ENCODE measurements at places on chromosomes 6 and 20.
A peak's percentile ranks its signal among the peaks of the same experiment; 100 is the strongest.

DNA sequence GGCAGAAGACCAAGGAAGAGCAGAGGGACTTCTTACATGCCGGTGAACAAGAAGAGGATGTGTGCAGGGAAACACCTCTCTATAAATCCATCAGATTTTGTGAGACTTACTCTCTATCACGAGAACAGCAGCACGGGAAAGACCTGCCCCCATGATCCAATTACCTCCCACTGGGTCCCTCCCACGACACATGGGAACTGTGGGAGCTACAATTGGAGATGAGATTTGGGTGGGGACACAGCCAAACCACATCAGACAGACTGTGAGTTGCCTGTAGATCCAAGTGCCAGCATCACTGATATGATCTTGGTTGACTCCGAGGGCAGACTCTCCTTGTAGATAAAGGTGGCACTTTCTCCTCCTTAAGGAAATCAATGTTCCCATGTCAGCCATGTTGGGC, 414.8 kb upstream of the JARID2 start:
- no peak for DNase-seq

GRCh38 chr6:109853951-109854350, 124.2 kb upstream of the GPR6 start:
- DNase-seq = no peak

GRCh38 chr6:8325743-8326142, 109.6 kb downstream of the SLC35B3 start:
- DNase-seq = no peak

DNA sequence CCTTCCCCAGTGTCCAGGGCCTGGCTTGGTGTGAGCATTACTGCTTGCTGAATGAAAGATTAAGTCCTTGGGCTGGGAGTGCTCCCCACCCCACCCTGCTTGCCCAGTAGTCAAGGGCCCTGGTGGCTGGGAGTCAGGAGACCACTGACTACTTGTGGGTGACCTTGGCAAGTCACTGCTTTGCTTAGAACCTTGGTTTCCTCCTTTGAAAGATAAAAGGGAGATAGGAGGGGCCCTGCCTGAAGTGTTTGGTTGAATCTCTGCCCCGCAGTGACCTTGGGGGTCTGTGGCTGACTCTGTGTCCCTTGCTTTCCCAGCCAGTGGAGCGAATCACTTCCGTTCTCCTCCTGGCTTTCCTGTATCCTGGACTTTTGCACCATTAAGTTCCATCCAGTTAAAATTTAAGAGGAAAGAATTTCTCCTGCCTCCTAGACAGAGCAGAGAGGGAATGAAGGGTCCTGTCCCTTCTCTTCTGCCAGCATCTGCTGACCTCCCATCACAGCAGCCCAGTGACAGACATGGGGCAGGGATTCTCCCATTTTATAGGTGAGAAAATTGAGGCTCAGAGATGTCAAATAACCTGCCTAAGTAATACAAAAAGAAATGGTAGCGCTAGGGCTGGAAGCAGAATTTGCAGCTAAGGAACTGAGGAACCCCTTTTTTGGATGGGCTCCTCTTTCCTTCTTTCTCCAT, 3.5 kb upstream of the EPB41L1 start:
- no peak for DNase-seq

DNA sequence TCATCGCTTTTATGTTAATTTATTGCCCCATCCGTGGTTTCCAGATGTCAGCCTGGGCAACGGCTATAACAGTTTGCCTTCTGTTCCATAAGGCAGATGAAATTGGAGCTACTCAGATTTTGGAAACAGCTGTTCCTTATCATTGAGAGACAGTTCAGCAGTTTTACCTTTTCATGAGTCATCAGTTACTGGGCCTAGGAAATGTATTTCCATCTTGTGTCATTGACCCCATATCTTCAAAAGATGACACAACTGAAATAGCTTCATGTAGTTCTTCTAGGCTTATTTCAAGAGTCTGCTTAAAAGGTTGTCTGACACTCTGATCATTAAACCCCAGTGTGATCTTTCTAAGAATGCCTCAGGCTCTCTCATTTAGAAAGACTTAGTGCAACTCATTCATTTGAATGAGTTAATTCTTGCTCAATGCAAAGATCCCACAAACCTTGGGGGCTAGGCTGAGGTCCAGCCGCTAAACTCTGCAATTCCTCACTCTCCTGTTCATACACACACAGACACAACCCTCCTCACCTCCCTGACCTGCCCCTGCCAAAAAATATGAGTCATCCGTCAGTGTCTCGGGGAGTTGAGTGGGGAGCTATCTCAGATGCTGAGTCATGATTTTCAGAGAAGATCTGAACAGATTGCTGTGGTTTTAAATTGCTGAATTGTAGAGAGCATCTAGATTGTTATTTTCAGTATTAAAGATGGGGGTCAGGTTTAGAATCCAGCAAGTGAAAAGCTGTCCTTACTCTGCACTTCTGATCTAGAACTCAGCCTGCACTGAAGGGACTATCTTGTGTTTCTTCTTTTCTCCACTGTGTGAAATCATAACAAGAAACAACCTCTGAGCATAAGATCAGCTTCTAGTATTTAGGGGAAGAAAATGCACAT, 61.8 kb downstream of the RPP40 start:
- DNase-seq = no peak

DNA sequence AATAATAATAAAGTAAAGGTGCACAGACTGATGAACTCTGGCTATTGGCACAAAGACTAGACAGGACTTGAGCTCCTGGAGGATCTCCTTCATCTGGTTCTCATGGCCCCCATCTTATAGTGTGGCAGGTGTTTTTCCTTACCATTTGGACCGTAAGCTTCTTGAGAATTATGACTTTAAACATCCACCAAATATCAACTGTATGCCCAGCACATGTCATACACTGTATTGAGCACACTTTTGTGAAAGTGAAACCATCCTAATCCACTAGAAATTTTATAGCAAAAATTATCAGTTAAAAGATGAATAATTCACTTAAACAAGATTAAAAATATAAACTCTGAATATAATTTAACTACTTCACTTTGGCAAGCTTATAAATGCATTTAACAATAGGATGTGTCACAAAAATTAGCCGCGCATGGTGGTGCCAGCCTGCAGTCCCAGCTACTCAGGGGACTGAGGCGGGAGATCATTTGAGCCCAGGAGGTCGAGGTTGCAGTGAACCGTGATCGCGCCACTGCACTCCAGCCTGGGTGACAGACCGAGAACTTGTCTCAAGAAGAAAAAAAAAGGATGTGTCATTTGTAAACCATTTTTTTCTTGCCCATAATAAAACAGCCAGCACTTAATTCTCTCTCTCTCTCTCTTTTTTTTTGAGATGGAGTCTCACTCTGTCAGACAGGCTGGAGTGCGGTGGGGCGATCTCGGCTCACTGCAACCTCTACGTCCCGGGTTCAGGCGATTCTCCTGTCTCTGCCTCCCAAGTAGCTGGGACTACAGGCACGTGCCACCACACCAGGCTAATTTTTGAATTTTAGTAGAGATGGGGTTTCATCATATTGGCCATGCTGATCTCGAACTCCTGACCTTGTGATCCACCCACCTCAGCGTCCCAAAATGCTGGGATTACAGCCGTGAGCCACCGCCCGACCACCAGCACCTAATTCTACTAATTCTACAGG, 9.1 kb downstream of the HIVEP2 start:
- no peak for DNase-seq

- DNase-seq = no peak
These were observed at the start of gene ACSS2 for GRCh38 chr20:34876406-34877282. Gene ACSS2, plus strand, starts transcription at chr20:34876612. Its CDS starts 34 bp downstream, at chr20:34876646.

GRCh38 chr6:11891547-11891946, 112.9 kb upstream of the ADTRP start:
- DNase-seq = no peak

GRCh38 chr20:43583982-43584432, 6.7 kb upstream of the IFT52 start:
- DNase-seq = no peak

GRCh38 chr6:169933839-169934698, 182.6 kb downstream of the ERMARD start:
- DNase-seq = no peak

- no peak for DNase-seq
These were observed 103.6 kb upstream of the CNKSR3 start for GRCh38 chr6:154614101-154614500.

GRCh38 chr6:52059821-52060220, 27.6 kb downstream of the PKHD1 start:
- no peak for DNase-seq

DNA sequence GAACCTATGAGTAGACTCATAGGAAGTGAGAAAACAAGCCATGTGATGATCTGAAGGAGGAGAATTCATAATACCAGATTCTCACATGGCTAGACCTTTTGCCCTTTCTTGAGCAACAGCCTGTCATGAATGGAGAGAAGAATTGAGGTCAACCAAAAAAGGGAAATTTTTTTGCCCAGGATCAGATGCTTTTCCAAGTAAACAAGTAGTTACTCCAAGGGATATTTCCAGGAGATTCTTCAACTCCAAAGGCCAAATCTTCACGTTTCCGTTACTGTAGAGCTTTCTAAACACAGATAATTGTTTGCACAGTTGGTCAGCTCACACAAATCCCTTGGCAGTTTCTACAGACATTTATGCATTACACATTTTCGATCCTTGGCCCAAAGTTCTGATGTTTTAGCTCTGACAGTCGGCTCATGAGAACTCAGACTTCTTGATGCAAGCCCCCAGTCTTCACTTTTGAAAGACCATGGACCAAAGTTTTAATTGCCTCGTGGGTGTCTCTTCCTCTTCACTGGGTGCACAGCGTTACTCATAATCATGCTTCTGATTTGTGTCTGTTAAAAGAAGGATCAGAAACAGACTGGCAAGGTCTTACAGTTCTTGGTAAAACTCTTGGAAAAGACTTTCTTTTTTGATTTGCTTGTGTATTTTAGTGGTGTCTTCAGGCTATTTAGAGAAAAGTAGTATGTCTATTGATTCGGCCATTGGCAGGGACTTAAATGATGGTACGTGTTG, 115.0 kb downstream of the TSHZ2 start:
- no peak for DNase-seq

DNA sequence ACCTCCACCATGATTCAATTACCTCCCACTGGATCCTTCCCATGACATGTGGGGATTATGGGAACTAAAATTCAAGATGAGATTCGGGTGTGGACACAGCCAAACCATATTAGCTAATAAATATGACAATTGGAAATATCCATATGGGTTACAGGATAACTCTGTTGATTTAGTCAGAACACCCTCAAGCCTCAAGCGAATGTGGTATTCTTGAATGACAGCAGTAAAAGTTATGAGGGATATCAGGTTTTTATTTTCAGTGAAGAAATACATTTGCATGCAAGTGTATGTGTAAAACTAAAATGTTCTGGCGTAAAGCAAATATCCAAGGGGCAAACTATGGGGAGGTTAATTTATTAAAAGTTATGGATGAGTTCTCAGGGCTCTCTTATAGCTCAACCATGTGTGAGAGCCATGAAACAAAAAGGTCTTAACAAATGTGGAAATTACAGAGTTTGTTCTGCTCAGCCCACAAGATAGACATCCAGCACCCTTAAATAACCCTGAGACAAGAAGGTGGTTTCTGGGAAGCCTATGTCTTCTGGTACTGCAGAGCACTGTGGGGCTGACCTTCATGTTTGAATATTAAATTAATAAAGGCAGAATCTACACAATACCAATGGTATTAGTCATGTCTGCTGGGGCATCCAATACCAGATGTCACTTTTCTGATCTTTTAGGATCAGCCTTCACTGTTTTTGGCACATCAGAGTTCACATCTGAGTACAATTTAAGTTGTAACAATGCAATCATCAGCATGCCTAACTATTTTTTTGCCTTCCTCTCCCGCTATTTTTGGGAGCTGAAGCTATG, 370.5 kb upstream of the RSPO3 start:
- DNase-seq = no peak

DNA sequence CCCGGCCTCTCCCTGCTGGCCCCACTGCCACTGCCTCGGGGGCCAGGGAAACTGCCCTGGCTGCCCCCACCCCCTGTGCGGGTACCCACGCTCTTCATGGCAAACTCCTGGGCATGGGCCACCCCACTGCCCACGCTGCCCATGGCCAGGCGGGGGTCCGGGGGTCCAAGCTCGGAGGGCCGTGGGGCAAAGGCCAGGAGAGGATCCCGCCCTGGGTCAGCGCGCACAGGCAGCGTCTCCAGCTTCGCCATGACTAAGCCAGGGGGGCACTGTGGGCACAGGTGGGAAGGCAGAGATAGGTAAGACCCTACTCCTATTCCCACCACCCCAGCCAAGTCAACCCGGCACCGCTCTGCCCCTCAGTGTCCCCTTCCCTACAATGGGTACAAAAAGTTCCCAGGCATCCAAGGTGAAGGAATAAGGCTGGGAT, 6.4 kb downstream of the LZTS3 start:
- DNase-seq = no peak

DNA sequence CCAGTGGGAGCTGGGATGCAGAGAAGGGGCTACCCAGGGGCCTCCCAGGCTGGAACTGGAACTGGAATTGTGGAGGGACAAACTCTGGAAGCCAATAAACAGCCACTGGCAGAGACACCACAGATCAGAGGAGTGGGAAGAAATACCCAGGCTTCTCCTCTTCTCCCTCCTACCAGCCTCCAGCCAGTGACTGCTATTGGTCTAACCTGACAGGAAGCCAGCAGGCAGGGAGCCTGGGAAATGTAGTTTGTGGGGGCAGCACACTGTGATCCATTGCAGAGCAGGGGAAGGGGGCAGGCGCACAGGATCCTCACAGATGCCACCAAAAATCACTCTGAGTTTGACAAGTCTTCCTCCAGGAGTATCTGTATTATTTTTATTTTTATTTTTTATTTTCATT, 12.1 kb upstream of the MLN start:
- DNase-seq = peak; percentile 88

GRCh38 chr6:37347670-37348111, 6.1 kb upstream of the RNF8 start:
- DNase-seq = no peak

DNA sequence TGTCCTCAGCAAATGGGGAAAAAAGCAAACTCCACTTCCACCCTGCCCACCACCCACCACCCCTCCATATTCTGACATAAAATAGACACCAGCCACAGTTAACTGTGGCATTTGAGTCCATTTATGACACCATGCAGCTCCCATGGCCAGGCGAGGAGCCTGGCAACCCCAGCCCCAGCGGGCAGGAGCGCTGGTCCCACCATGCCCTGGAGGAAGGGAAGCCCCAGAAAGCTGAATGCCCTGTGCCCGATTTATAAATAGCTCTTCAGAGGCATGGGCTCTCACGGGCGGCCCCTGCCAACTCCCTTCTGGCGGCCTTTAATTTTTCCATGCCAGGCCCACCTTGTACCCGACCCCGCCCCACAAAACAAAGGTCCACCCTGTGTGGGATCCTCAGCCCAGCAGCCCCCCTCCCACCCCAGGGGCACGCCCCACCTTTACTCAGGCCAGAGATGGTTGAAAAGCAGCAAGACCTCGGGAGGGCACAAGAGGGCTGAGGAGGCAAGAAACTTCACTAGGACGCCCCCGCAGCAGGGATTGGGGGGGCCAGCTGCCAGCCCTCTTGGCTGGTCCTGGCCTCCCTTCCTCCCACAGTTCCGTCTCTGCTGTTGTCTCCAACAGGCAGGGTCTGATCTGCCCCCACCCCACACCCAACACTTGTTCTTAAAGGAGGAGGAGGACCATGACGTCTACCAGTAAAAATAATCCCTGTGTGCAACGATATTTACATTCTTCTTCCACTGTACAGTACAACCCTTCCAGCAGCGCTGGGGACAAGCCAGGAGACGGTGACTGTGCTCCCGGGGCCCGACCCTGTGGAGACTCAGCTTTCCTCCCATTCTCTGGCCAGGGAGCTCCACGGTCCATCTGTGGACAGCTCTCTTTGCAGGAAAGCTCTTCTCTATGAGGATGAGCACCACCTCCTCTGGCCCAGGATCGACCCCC, 115.6 kb upstream of the CDYL start:
- DNase-seq = no peak

All from brain (organoid and tissue), 16 donors.